ENCODE measurements at places on chromosomes 2 and 18.

- no peak for DNase-seq
Observed at GRCh38 chr2:61463769-61464475, 7.0 kb downstream of the USP34 start.

GRCh38 chr18:51655327-51655698, 457.8 kb upstream of the MEX3C start:
- DNase-seq, result no peak

- DNase-seq, result no peak
Observed at GRCh38 chr2:188695953-188696352, 278.2 kb upstream of the COL3A1 start.

DNA sequence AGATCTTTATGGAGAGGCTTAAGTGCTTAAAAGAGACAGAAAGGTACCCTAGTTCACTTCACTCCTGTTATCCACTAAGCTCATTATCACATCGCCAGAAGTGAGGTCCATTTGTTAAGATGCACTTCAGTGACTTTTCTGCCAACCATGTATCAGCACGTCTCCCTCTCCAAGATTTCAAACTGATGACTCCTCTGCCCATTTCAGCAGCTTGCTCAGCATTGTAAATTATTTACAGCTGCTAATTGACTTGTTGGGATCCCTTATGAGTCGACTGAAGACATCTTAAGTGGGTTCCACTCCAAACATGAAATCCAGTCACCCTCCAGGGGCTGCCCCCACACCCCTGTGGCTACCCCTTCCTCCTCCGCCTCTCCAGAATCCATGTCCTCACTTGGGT, 37.3 kb downstream of the DIPK1C start:
- DNase-seq, result no peak

DNA sequence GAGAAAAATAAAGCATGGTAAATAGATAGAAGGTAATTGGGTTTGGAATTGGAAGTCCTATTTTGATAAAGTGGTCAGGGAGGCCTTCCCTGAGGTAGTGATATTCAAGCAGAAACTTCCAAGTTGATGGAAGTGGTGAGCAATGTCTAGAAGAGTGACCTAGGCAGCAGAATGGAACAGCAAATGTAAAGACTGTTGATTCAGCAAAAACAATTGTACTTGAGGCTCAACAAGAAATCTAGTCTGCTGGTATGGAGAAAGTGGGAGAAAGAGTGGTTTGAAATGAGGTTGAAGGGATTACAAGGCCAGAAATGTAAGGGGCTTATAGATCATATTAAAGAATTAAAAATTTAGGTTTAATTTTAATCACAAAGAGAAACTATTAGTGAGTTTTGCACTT, 181.3 kb downstream of the MBD5 start:
- no peak for DNase-seq

DNA sequence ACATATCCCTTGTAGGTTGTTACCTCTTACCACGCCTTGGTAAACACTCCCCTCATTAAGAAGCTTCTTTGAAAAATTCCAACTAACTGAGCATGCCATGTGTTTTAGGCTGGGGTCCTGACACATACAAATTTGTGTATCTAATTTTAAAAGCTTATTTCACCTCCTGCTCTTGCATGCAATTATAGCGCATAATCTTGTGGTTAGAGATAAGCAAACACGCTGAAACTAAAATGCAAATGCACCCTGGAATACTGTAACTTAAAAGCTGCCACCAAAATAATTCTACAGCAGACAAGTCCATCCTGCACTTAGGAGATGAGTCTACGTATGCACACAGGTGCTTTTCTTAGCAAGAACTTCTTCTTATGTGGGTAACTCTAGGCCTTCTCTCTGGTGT, 990.2 kb downstream of the TSN start:
- no peak for DNase-seq

DNA sequence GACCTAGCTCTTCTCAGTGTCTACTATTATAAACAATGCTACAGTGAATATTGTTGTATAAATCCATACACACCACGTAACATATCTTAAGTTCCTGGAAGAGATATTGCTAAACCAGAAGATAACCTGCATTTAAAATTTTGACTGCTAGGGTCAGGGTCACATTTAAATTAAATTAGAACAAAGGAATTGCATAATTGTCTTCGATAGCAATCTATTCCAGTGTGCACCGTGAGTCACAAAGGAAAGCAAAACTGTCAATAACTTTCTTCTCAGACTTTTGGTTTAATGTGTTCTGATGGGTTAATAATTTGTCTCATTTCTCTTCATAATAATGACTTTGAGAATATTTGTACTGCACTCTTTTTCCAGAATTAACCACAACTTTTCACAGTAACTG, 4.2 kb downstream of the GEN1 start:
- no peak for DNase-seq

GRCh38 chr2:13539296-13539695, 822.6 kb downstream of the TRIB2 start:
- DNase-seq, result peak; percentile 8

DNA sequence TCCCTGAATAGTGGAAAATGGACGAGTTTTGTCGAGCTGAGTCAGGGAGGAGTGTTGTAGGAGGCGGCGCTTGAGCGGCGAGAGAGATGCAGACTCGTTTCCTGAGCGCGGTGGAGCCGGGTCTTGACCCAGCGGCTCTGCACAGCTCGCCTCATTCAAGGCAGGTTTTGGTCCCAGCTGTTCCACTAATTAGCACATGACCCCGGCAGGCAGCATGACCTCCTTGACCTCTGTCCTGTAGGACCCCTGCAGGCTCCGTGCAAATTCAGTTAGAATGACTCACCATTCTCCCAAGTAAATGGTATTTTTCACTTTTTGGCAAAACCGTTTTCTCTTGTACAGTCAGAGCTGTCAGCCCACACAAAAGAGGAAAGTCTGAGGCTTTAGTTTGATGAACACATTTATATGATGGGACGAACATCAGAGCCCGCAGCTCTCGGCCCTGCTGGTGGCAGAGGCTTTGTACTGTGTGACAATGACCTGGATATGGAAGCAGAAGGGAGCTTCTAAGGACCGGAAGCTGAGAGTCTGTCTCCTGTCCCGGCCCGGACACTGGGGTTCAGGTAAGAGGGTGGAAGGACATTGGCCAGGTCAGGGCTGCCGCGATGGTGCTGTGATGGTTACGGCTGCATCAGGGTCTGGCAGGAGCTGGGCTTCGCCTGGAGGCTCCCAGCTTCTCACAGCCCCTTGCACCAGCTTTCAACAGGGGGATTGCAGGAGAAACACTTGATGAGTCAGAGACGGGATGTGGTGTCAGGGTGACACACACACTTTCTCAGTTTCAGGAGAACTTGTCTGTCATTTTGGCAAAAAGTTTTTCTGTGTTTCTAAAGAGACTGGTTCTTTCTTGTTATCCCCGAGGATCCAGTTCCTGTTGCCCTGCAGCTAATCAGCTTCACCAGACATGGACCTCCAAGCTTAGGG, 29.9 kb upstream of the ALKAL2 start:
- DNase-seq, result no peak

DNA sequence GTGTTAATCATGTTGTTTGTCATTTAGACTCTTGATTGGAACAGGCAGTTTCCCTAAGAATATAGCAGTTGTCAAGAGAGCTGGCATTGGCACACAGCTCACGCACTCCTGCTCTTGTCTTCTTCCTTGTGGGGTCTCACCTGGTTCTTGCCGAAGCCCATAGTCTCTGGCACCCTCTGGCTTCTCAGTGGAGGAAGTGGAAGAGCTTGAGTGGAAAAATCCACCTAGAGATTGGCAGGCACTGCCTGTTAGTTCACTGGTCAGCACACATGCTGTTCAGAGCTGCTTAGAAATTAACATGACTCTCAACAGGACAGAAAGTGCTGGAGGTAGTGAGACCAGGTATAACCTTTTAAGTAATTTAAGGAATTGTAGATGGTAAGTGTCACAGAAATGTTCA, 28.3 kb downstream of the SCTR start:
- no peak for DNase-seq

DNA sequence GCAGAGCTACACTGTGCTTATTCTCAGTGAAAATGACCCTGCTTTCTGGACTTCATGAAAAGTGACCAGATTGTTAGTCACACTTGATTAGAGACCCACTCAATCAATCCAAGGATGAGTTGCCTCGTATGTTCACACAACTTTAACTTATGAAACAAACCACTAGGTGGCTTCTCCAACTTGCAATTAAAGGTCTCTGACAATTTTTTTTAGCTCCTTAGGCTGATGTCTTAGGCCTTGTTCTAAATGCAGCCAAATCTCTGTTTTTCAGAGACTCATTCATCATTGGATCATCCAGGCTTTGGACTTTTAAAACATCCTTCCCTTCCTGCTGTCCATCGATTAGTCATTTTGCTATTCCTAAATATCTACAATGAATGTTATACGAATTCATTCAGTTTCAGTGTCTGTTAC, 63.4 kb downstream of the MREG start:
- DNase-seq, result peak; percentile 1

GRCh38 chr2:102843764-102844443, 82.1 kb downstream of the TMEM182 start:
- DNase-seq, result no peak

DNA sequence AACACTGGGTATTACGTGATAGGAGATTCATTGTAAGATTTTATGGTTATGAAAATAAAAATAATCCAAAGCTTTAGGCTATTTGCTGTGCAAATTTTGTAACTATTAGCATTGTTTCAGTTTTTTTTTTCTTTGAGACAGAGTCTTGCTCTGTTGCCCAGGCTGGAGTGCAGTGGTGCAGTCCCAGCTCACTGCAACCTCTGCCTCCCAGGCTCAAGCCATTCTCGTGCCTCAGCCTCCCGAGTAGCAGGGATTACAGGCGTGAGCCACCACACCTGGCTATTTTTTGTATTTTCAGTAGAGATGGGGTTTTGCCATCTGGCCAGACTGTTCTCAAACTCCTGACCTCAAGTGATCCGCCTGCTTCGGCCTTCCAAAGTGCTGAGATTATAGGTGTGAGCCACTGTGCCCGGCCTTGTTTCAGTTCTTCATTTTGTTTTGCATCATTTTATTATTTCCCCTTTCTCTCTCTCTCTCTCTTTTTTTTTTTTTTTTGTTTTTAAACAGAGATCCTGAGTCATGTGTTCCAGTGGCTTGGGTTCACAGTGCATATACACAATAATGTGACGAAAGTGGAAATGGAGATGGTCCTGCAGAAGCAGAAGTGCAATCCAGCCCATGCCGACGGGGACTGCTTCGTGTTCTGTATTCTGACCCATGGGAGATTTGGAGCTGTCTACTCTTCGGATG, 25.8 kb downstream of the CASP10 start:
- no peak for DNase-seq

DNA sequence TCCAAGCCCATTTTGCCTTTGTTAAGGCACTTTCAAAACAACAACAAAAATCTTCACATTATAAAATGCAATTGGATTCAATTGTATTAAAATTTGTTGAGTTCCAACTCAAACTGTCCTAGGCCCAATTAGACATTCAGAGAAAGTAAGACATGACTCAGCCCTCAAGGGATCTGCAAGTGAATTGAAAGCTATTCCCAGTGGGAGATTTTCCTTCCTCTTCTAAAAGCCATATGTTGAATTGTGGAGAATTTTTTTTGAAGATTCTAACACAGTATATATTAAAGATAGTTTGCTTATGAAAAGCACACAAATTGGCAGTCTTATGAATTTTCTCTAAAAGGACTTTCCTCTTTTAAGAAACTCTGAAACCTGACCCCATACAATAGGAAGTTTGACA, 268.0 kb upstream of the PARD3B start:
- no peak for DNase-seq

DNA sequence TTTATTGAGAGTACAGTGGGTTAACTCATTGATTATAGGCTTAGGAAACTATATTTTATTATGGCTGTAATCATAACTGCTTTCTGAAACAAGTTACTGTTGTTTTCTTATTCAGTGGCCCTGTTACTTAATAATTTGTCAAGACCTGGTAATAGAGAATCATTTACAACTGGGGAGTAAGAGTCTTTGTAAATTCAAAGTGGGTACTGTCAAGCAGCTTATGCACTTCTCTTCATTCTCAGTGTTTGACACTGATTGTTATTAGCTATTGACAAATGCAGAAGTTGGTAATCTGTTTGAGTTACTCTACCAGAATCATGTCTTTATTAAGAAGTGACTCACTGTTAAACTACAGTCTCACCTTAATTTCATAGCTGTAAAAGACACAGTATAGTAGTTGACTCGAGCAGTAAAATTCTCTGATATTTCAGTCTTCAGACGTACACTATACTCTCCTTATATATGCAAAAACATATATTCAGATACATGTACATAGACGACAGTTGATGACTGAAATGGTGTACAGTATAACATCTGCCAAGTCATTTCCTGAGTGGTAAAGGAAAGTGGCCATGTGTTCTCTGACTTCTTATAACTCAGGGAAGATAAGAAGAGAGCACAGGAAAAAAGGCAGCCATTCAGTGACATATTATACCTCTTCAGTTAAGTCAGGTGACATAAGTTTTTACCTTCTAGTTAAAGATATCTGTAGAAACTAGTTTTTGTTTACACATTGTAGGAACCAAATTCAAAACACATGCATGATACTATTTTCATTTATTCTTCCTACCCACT, 36.0 kb upstream of the TTC27 start:
- no peak for DNase-seq

DNA sequence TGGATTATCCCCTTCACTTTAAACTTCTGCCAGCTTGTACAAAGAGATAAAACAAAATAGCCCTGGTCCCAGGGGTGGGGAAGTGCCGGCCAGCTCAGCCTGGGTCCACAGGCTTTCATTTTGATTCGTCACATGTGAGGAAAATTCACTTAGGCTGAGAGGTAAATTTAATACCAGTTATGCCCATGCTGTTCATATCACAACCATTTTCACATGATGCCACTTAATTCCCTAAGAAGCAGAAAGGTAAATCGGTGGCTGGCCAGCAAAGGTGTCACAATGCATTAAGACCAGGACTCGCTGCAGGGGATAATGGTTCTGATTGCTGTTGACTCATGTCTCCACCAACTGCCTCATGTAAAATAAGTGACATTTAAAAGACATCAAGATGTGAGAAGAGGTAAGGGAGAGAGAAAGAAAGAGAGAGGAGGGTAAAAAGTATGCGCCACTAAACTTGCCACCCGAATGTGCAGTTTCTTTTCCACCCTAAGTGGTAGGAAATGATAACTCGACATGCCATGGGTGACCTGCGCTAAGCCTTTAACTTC, 261.0 kb upstream of the SIX3 start:
- peak; percentile 53 for DNase-seq

DNA sequence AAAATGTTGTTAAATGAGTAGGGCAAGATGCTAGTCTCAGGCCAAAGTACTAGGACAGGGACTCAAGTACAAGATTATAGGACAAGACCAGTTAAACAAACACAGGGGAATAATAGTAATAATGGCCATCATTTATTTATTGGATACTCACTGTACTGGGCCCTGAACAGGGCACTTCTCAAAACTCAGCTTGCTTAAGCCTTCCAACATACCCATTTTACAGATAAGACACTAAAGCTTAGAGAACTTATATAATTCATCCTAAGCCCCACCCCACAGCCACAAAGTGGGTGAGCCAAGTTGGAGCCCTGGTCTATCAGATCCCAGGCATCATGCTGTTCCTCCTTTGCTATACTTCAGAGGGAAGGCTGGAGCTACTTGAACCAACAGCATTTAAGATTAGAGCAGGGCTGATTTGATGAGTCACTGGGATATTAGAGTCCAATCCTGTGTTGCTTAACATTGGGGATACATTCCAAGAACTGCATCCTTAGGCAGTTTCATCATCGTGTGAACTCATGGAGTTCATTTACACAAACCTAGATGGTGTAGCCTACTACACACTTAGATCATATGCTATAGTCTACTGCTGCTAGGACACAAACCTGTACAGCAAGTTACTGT, 153.6 kb downstream of the MTCL1 start:
- no peak for DNase-seq
